ENCODE measurements at places on chromosomes 1 and 21. TPM values are rescaled to one million over a fixed set of nuclear protein-coding genes. Genes with fewer than 3 reads are reported as not detected.

The TMCO2 gene
- not detected for total RNA-seq

The C1orf116 gene
- total RNA-seq: 129 TPM

The IQGAP3 gene
- 35.7 TPM for total RNA-seq

The CELA2A gene
- not detected for total RNA-seq

The ATP6V1G3 gene
- not detected for total RNA-seq

The AMY1B gene
- not detected for total RNA-seq

The UBL4B gene
- total RNA-seq: not detected

The CDC42BPA gene
- total RNA-seq: 50.8 TPM

The TRIM17 gene
- total RNA-seq: 6.7 TPM

The HUNK gene
- total RNA-seq: 0.17 TPM

The GJA9 gene
- total RNA-seq: not detected

The NOL9 gene
- total RNA-seq: 34.9 TPM

The NTNG1 gene
- total RNA-seq: 6.1 TPM

The ALX3 gene
- not detected for total RNA-seq

The CATSPERE gene
- total RNA-seq: 1.3 TPM

The SYCP1 gene
- not detected for total RNA-seq

The MYOG gene
- not detected for total RNA-seq

The C1orf141 gene
- total RNA-seq: not detected

The ADSS2 gene
- 40.2 TPM for total RNA-seq

The OR2W3 gene
- not detected for total RNA-seq

The SELENON gene
- total RNA-seq: 14.3 TPM

The TFF1 gene
- total RNA-seq: not detected

The RHCE gene
- total RNA-seq: not detected

The ARMH1 gene
- total RNA-seq: 1.1 TPM

The ZMYND12 gene
- not detected for total RNA-seq

The ILF2 gene
- total RNA-seq: 151 TPM

The KRTAP13-2 gene
- not detected for total RNA-seq

The PGBD2 gene
- total RNA-seq: 4.2 TPM

The KRTAP10-12 gene
- not detected for total RNA-seq

The PGM1 gene
- 177 TPM for total RNA-seq

The ISG15 gene
- total RNA-seq: 15.0 TPM

The F3 gene
- total RNA-seq: 1,840 TPM

The ZBED6 gene
- 28.8 TPM for total RNA-seq

The EDN2 gene
- 1.3 TPM for total RNA-seq

The PTPN14 gene
- 157 TPM for total RNA-seq

The C8B gene
- total RNA-seq: not detected

The SYT6 gene
- total RNA-seq: not detected

The OPRD1 gene
- not detected for total RNA-seq

The DNM3 gene
- total RNA-seq: 3.0 TPM
